ENCODE measurements at places on chromosomes 3 and 15. TPM values are rescaled to one million over a fixed set of nuclear protein-coding genes. Genes with fewer than 3 reads are reported as not detected.

The EPHB1 gene
- 0.49 TPM for total RNA-seq

The FAM81A gene
- total RNA-seq: not detected

The CHDH gene
- 0.60 TPM for total RNA-seq

The CNTN3 gene
- not detected for total RNA-seq

DNA sequence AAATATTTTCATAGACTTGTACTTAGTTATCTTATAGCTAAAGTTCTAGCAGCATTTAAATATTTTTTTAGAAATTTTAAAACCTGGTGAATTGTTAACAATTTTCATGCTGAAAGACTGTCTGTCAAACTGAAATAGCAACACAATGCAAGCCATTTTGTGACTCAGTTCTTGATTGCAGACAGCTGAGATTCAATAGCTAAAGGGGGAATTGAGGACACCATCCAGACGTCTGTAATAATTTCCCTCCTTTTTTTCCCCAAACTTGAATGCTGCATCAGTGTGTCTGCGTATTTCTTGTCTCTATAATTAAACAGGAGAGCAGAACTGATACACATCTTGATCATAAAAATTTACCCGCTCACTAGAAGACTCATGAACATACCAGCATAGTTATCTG, 468.3 kb downstream of the GBE1 start:
- no peak for DNase-seq
- no peak overlapping the region for H3K4me3 ChIP-seq
- no peak overlapping the region for H3K27ac ChIP-seq
- H3K4me1 ChIP-seq: no peaks in the 10 kb centered on the region
- no peaks in the 10 kb centered on the region for H3K27me3 ChIP-seq
- no peaks in the 10 kb centered on the region for H3K36me3 ChIP-seq

DNA sequence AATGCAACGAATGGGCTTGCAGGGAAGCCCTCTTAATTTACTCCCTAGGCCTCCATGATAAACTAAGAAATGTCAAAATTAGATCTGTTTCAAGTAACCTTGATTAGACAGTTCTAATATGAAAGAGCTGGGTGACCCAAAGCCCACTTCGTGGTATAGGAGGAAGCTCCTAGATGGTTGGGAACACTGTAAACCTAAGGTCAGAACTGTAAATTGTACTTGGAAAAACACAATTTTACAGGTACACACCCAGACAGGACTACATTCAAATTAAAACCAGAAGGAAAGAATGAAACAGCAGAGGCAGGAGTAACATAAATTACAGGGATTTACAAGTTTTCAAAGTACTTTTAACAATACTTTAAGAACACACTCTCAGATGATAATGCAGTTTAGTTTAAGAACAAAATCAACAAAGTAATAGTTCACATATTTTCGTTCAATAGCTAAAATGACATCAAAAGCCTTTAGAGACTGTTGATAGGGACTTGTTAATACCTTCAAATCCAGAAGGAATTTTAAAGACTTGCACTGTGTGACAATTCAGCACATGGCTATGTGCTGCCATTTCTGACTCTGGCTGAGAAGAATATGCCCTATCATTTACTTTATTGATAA, 18.4 kb downstream of the ISL2 start:
- no peaks in the 10 kb centered on the region for H3K4me1 ChIP-seq
- H3K27ac ChIP-seq: no peak overlapping the region
- H3K4me3 ChIP-seq: no peak overlapping the region
- no peak for DNase-seq
- H3K36me3 ChIP-seq: no peaks in the 10 kb centered on the region
- no peaks in the 10 kb centered on the region for H3K27me3 ChIP-seq

All from CD4-positive, alpha-beta T cell (primary cell).